Neuronal stem cell (in vitro differentiated cells): ENCODE measurements at places on chromosomes 16 and 17.

GRCh38 chr16:69157196-69157595 is 24.7 kb downstream of the UTP4 start:
- H3K27ac ChIP-seq: no peak overlapping the region
- H3K4me1 ChIP-seq: no peaks in the 10 kb centered on the region
- no peak for DNase-seq

GRCh38 chr17:65183736-65184135 is 46.6 kb downstream of the RGS9 start:
- peak; percentile 65 for DNase-seq
- H3K4me1 ChIP-seq: peaks cover 21% of the 10 kb centered on the region
- no peaks in the 10 kb centered on the region for H3K36me3 ChIP-seq
- H3K4me3 ChIP-seq: no peak overlapping the region
- peak overlapping the region; percentile 79 for H3K27ac ChIP-seq

GRCh38 chr17:4969047-4969550 is 1.5 kb upstream of the SPAG7 start:
- DNase-seq: no peak
- H3K4me1 ChIP-seq: peaks cover 15% of the 10 kb centered on the region
- H3K27me3 ChIP-seq: no peaks in the 10 kb centered on the region
- H3K27ac ChIP-seq: peak overlapping the region; percentile 82
- H3K4me3 ChIP-seq: peak overlapping the region; percentile 85
- peaks cover 9% of the 10 kb centered on the region for H3K36me3 ChIP-seq

GRCh38 chr17:34717092-34717491 is 137.7 kb downstream of the TMEM132E start:
- no peaks in the 10 kb centered on the region for H3K27me3 ChIP-seq
- no peaks in the 10 kb centered on the region for H3K4me1 ChIP-seq
- no peak overlapping the region for H3K27ac ChIP-seq
- no peak overlapping the region for H3K4me3 ChIP-seq
- no peaks in the 10 kb centered on the region for H3K36me3 ChIP-seq

- H3K4me1 ChIP-seq: peaks cover 20% of the 10 kb centered on the region
- H3K27ac ChIP-seq: no peak overlapping the region
- peaks cover 25% of the 10 kb centered on the region for H3K36me3 ChIP-seq
- no peaks in the 10 kb centered on the region for H3K27me3 ChIP-seq
- H3K4me3 ChIP-seq: no peak overlapping the region
These were observed 10.5 kb upstream of the FASN start for GRCh38 chr17:82108496-82108945.

- no peak overlapping the region for H3K4me3 ChIP-seq
- no peak overlapping the region for H3K27ac ChIP-seq
- H3K4me1 ChIP-seq: no peaks in the 10 kb centered on the region
- no peaks in the 10 kb centered on the region for H3K27me3 ChIP-seq
- no peak for DNase-seq
These were observed 655.8 kb upstream of the EEF2KMT start for GRCh38 chr16:5753381-5753780.
